ENCODE measurements at places on chromosomes 5 and 9.

DNA sequence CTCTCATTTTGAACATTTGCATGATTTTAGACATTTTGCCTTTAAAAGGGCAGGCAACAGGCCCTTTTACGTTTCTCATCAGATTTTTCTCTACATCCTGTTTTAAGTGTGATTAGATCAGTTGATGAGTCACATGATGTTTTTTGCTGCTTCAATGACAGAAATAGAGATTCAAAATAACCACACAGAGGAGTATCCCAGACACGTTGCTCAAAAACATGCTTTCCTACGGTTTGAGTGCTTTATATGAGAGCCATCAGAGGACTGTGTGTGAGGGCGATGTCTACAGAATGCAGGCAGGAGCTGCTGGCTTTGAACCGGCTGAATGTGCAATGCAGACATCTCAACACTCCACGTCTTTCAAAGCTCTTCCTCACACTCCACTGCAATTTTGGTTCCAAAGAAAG lies 42.1 kb downstream of the OTULIN start:
- peak; percentile 59 for DNase-seq

- no peak for DNase-seq
Measured at GRCh38 chr5:175531361-175531760, 53.0 kb downstream of the SFXN1 start.

GRCh38 chr5:131496400-131496713 lies 138.7 kb downstream of the RAPGEF6 start:
- peak; percentile 62 for DNase-seq

DNA sequence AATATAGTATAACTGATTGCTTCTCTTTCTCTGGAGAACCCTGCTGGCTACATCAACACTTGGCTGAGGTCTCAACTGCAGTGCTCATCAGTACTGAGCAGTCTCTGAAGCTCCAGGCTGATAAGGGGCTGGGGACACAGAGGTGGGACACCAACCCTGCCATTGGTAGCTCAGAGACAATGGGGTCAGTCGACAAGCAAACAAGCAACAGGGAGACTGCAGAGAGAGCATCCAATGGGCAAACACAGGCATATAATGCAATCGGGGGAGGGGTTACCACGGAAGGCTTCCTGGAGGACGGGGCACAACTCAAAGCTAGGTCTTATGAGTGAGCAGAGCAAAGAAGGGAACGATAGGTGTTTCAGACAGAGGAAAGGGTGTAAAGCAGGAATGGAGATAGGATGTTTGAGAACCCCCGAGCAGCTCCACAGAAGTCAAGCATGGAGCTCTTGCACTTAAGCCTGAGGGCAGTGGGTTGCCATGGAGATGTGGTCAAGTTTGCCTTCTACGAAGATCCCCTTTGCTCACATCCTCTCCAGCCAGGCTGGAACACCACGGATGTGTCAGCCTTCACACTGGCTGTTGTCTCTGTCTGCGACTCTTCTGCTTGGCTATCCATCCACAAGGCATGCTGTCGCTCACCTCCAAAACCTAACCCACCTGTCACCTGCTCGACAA lies 21.5 kb upstream of the AKNA start:
- DNase-seq, result peak; percentile 84

DNA sequence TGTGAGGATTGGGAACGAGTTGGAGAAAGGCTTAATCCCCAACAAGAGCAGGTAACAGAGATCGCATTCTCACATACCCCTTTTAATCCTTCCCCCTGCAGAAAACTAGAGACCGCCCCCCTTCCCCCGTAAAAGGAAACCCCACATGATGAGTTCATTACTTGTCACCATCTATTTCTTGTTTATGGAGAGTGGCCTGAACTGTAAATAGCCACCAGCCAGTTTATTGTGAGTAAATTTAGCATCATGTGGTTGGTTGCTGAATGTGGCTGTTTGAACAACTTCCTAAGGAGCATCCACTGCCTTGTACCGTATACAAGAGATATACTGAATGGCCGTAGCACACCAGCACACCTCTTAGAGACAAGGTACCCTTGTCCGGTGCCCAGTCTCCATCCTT lies 62.1 kb downstream of the TJP2 start:
- DNase-seq, result no peak

GRCh38 chr5:132180134-132180745 lies 47.4 kb downstream of the P4HA2 start:
- DNase-seq, result peak; percentile 67

GRCh38 chr5:149383399-149383798 lies 4.3 kb upstream of the IL17B start:
- DNase-seq, result no peak

DNA sequence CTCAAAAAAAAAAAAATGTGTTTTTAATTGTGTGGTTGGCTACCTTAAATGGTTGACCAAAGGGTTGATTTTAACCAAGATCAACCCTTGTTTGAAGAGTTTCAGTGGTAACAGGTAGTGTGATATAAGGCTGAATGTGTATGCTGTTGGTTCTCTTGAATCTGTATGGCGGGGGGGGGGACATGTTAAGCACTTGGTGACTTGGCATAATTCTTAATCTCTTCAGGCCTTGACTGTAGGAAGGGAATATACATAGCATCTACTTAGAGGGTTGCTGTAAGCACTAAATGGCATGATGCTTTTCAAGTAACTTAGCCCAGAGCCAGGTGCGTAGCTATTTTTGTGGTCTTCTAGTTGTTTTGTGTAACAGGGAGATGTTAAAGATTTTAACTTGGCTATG lies 5.6 kb upstream of the SPRY4 start:
- DNase-seq, result no peak

DNA sequence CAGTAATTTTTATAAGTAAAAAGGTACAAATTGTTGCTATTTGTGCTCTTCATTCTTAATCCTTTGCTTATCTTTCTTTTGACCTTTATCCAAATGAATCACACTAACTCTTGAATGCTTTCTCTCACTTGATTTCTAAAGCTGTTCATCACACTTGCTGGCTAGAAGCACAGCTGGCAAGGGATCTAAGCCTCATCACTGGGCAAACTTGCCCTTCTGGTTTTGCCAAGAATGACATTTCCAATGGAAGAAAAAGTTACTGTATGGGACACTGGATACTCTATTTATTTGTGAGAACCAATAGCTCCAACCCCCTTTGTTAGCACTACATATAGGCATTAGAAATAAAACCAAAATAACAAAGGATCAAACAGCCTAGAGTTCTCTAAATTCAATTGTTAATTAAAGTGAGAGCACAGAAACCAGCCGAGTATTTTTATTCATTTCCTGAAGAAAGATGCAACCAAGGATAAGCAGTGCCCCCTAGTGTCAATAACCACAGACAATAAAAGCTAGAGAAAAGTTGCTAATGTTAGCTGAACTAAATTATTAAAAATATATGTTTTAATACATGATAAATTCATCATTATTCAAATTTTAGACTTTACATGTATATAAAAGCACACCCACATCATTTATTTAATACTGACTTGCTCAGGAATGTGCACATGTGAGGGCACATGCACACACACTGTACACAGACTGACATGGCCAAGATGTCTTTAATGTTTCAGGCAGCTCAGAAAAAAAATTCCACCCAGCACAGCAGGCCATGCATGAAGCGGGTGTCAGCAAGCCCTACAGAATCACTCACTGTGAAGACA lies 59.8 kb upstream of the POU5F2 start:
- peak; percentile 43 for DNase-seq

DNA sequence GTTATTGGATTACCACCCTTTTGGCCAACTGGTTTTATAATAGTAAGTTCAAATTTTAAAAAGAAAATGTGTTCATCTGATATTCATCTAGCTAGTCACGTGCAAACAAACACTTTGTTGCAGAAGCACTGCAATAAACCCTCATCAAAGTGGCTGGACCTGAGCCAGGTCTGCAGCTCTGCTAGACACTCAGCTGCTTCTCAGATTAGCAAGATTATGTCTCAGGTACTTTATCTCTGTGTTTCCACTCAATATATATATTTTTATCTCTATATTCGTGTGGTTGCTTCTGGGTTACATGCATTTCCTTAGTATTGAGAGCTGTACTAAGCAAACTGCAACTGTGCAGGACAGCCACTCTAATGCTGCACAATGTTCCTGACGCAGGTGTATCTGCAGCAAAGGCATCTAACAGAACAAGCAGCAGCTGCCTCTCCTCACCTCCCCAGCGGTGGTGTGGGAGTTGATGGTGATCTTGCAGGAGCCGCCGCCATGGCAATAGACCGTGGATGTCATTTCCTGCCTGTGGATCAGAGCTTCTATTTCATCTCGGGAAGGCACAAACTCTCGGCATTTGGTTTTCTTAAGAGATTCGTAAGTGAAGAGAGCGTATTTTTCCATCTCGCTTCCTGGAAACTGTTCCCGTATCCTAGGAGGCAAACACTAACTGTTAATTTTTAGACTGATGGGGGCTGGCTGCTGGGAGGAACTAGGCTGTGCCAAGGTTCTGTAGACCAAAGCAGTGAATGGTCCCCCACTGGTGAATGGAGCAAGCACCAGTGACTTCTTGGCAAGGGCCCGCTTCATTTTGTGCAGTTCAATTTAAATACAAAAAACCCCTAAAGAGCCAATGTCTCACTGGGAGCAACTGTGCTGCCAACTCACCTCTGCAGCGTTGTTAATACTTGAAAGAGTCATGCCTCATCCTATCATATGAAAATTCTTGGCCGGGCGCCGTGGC lies 56.7 kb upstream of the RETREG1 start:
- no peak for DNase-seq

- no peak for DNase-seq
Measured at GRCh38 chr9:117276444-117276843, 138.4 kb downstream of the ASTN2 start.

DNA sequence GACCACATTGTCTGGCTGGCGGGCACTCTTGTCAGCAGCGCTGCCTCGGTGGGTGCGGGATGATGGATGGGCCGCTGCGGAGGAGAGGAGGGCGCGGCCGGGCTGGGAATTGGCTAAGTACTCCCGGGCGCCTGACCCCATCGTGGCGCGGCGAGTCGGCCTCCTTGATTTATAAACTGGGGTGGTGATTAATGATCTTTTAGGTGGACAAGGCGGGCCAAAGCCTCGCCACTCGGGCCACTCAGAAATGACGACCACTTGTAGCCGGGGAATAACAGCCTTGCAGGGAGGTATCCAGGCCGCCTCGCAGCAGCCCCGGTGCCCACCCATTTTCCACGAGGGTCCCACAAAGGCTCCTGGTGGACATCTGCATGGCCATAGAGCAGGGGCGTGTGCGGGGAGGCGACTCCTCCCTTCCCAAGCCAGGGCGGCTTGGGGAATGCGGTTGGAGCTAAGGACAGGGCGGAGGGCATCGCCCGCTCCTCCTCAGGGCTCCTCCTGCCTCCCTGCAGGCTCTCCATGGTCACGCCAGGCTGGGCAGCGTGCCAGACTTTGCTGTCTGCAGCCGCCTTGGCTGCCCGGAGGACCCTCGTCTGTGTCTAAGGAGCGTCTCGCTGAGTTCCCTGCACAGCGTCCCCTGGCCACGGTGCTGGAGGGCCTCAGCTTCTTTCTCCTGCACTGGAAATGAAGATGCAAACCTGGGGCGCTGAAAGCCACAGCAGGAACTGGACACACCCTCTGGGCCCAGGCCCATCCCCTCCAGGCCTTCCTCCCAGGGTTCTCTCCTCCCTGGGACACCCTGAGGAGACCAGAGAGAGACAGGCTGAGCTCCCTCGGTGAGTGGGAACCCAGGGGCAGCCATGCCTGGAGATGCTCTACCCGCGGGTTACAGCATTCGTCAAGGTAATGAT lies 287.4 kb upstream of the IRX4 start:
- no peak for DNase-seq

DNA sequence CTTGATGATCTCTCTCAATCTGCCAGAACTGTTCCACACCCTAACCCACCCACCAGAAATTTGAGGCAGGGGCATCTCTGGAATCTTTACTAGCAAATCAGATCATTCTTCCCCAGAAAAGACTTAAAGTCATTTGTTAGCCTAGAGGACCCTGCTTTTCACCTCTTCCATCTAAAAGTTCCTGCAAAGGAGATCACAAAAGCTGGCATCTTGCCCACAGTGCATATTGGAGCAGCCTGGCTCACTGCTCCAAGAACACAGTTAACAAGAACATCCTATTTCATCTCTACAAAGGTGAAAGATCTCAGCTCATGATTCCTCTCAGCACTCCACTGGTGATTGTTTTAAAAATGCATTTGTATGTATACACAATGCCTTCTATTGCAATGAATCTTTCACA lies 36.3 kb downstream of the GABRP start:
- DNase-seq, result no peak

DNA sequence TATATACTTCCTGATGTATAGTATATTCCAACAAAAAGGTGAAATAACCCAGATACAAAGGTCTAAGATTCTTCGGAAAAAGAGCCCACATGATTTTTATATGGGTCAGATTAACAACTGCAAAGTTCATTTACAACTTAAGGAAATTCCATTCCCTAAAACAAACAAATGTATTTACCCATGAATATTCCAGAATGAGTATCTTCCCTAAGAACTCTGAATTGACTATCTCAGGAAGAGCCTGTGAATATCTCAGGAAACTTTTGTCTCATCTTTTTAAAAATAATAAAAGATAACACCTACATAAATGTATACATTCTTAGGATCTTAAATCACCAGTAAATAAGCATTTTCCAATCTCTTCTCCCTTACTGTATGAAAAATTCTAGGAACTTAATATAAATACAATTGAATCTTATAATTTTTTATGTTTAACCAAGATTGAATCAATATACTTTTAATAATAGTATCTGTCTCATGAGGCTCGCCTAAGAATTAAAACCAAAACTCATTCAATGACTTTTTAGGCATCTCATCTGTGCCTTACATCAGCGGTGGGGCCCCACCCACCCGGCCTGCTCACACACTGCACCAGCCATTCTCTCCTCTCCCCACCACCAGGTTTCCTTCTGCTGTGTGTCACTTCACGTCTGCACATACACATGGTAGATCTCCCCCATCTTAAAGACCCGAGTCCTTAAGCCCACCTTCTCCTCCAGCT lies 78.1 kb downstream of the RAPGEF1 start:
- DNase-seq, result no peak

GRCh38 chr9:119044806-119045205 lies 324.4 kb downstream of the BRINP1 start:
- DNase-seq, result no peak

DNA sequence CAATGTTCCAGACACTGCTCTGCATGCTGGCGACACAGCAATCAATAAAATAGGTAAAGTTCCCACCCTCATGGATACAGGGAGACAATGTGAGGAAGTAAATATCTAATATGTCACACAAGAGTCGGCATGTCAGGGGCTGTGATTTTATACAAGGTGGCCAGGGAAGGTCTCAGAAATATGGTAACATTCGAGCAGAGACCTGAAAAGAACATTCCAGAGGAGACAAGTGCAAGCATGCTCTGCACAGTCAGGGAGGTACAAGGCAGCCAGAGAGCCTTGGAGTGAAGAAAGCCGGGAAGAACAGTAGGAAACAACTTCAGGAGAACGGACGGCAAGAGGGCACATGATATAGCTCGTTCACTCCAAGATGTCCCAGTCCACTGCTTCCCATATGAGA lies 89.2 kb upstream of the ZNF462 start:
- no peak for DNase-seq

- no peak for DNase-seq
Measured at GRCh38 chr5:57067597-57067924, 106.3 kb upstream of the GPBP1 start.

- peak; percentile 86 for DNase-seq
Measured at GRCh38 chr9:130172858-130173665, 858 bp downstream of the NCS1 start.
